ENCODE measurements at places on chromosomes 5 and 9. TPM values are rescaled to one million over a fixed set of nuclear protein-coding genes. Genes with fewer than 3 reads are reported as not detected.

HTR1A gene
- not detected for total RNA-seq

OR13D1 gene
- total RNA-seq: not detected

ARHGEF28 gene
- total RNA-seq: 0.61 TPM

SLC46A2 gene
- total RNA-seq: not detected

FREM1 gene
- total RNA-seq: 21.0 TPM

LCN15 gene
- 0.47 TPM for total RNA-seq

PCDHAC2 gene
- total RNA-seq: 0.49 TPM

ARHGEF37 gene
- 1.3 TPM for total RNA-seq
